Occipital lobe (tissue), 3 donors: ENCODE measurements at places on chromosomes 13 and 19.

- peak; percentile 12 for DNase-seq
Measured at GRCh38 chr13:112859817-112860190, 109.2 kb upstream of the MCF2L start.

GRCh38 chr13:75636436-75637180, 478 bp downstream of the LMO7 start:
- DNase-seq: peak; percentile 27

DNA sequence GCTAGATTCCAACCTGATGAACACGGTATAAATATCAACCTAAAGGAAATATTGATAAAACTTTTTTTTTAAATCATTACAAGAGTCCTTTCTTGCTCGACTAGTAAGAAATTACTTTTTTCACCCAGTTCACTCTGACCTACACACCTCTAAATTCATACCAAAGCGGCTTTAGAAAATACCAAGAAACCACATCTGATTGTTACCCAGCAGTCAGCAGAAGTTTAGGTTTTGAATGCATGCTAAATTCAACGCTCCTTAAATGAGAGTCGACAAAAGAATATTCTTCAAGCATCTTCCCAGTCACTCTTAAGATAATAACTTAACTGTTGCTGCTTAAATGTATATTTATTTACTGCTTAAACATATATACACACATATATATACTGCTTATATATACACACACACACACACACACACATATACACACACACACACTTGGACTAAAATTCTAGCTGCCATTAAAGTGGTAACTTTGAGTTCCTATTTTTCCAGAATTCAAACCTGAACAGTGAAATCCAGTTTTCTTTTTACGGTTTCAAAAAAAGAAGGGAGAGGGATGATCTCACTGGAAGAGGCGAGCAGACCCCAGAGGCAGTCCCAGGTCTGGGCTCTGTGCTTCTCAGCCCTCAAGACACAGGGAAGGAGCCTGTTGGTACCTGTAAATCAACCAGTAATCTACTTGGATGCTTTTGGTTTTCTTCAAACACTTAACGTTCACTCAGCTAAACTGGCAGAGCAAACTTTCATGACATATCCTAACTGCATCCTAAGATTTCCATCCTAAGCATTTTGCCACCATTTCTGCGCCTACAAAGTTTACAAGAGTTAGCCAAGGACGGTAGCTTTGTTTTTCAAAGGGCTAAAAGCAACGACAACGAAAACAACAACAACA, 1.7 kb downstream of the STK24 start:
- DNase-seq: no peak

GRCh38 chr19:1813192-1814182, 1.4 kb upstream of the ATP8B3 start:
- DNase-seq: no peak

DNA sequence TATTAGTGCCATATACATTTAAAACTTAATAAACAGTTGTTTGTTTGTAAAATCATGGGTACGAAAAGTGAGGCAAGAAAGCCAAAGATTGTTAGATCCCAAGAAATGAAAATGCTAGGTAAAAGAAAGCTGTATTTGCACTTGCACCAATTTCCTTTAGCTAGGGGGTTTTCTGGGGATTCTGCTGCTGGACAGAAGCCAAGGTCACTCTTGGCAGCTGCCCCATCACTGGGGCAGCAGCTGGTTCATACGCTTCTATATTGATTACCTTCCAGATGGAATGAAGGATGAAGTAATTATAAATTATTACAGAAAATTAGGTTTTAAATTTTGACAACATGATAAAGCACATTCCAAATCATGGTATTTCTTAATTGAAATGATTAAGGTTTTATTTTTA, 127.4 kb downstream of the SLITRK5 start:
- no peak for DNase-seq

DNA sequence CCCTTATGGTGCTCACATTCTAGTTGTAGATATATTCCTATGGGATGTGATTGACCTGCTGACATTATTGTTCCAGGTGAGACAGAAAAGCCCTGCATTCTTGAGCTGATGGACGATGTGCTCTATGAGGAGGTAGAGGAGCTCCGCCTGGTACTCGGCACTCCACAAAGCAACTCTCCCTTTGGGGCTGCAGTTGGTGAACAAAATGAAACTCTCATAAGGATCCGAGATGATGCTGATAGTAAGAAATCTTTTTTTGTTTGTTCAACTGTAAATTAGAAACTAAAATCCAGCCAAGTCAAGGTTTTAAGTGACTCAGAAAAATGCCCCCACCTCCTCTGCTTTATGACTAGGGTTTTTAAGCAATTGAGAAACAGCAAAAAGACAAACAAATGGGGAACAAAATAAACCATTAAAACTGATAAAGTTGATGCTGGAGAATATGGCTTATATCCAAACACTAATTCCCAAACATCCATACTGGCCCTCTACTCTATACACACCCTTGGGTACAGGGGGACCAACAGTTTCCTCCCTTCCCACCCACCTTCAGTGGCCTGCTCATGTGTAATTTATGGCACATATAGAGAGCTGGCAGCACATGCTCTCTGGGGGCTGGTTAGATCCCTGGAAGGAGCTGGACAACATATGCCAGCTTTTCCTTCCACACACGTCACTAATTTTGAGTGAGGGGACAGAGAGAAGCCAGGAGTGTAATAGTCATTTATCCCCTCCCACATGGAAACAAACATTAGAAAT, 139.6 kb downstream of the STOML3 start:
- DNase-seq: no peak

GRCh38 chr13:101893021-101893420, 440.5 kb downstream of the ITGBL1 start:
- no peak for DNase-seq

DNA sequence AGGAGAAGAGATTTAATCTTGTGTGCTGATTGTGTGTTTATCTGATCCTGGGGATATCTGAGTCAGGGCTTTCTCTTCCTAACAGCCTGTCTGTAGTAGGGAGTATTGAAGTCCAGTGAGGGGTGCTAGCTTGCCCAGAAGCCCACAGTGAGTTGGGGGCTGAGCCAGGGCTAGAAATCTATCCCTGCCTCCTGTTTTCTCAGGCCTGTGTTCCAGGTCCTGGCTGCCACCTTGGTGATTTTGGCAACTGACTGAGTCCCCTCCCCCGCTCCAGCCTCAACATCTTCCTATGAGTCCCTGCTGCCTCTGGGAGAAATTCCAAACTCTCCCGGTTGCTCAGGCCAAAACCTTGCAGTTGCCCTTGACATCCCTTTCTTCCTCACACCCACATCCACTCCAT, 7.7 kb upstream of the NOVA2 start:
- no peak for DNase-seq

DNA sequence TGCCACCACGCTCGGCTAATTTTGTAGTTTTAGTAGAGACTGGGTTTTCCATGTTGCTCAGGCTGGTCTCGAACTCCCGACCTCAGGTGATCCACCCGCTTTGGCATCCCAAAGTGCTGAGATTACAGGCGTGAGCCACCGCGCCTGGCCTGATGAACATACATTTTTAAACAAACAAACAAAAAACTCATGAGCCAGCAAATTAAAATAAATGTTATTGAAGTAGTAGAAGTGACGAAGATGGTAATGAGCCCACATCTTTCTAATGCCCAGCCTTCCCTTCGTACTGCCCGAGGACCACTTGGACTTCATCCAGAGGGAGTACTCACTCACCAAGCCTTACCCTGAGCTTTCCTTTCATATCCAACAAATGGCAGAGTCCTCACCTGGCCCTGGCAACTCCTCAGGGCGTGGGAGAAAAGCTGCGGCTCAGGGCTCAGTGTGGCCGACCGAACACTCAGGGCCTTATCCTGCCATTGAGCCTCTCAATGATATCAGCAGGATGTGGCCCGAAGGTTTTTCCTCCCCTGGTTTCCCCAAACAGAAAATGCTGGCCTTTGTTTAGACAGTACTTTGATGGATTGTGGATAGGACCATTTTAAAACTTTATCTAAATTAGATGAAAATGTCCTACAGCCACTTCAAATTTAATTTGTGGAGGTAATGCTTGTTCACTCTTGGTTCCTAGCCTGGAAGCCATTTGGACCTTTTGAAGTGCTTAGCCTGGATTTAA, 22.8 kb upstream of the ABCC4 start:
- no peak for DNase-seq

DNA sequence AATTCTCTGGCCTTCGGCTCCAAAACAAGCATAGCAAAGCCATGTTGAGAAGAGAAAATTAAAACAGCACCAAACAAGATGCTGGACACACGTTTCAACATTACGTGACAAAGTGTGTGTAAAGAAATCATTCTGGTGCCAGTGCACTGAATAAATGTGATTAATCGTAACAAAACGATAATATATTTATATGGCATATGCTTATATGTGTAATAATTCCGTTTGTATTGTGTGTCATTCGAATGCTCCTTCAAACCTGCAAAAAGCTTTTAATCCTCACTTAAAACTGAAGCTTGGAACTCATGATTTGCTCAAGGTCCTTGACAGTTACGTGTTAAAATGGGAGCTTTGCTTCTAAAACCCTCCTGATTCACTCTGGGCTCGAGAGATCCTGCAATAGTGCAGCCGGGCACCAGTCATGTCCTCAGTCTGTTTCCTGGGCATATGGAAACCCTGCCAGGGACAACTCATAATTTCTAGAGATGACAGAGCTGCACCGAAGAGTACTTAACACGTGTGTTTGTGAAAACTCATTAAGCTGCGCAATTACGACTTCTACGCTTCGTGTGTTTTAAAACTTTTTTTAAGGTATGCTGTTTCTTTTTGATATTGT, 731 bp upstream of the AKAP8L start:
- DNase-seq: no peak

DNA sequence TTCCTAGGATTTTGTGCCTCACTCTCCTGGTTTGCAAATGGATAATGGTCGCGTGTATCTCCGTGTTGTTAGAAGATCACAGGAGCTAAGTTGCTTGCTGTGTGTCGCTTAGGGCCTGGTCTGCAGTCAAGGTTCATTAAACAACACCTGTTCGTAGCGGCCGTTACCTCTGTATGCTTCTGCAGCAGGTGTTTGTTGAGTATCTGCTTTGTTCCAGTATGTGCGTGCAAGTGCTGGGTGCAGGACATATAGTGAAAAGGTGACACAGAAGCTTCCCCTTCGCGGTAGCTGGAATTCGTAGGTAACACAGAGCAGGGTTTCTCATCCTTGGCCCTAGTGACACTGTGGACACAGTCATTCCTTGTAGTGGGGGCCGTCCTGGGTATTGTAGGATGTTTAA, 5.4 kb downstream of the MED25 start:
- no peak for DNase-seq

DNA sequence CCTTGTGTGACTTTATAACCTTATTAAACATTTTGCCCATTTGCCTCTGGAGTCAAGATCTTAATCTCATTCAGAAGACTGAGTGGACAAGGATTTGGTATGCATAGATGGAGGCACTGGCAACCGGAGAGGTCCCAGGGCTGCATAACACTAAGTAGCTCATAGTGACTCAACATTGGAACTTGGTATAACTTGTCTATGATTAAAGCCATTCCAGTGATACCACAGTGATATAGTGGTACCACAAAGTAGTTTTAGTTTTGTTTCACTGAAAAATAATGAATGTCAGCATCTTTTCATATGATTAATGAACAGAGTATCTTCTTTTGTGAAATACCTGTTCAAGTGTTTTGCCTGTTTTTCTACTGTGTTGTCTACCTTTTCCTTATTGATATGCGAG, 26.4 kb downstream of the CDK8 start:
- DNase-seq: no peak

- DNase-seq: no peak
Measured at GRCh38 chr19:960020-960419, 24.1 kb upstream of the WDR18 start.

DNA sequence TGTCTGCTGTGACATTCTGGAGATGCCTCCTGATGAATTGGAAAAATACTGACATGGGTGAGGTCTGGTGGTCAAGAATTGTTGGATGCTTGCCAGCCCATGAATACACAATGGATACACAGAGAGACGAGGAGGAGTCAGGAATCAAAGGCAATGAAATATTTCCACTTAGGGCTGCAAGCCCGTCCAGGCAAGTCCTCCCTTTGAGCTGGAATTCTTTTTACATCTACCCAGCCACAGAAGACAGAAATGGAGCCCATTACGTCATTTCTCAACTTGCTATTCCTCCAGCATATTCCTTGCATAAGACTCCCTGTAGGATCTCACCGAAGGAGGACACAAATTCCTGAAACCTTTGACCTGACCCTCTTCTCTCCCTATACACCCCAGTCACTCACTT, 15.7 kb upstream of the IGFL4 start:
- no peak for DNase-seq

DNA sequence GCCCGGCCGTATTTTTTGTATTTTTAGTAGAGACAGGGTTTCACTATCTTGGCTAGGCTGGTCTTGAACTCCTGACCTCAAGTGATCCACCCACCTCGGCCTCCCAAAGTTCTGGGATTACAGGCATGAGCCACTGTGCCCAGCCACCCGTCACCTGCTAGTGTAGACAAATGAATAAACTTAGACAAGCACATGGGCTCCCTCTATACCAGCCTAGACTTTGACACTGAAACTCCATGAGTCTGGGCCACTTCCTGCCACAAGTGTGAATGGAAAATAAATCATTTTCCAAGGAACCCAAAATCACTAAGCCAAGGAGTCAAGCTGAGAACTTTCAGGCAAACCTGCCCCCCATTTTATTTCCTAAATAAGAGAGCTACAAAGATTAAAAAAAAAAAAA, 27.0 kb upstream of the TPT1 start:
- no peak for DNase-seq

- DNase-seq: no peak
Measured at GRCh38 chr19:7676854-7677253, at the start of gene MCEMP1. TSS of gene MCEMP1 (plus strand) at chr19:7677090. CDS start at chr19:7677121, 31 bp downstream.

- no peak for DNase-seq
Measured at GRCh38 chr13:73090116-73090822, 31.5 kb downstream of the KLF5 start.

DNA sequence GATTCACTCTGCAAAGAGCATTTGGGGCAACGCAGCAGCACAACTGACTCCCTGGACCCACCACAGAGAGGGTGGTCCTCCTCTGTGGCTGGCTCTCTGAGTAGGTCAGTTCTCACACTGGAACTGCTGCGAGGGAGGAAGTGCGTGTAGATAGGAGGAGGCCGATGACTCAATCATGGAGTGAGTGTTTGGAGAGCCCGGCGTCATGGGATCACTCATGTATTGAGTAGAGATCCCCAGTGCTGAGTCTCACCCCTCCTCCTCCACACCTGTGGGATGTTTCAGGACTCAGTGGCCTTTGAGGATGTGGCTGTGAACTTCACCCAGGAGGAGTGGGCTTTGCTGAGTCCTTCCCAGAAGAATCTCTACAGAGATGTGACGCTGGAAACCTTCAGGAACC, 8.9 kb downstream of the ZNF101 start:
- DNase-seq: no peak

- DNase-seq: no peak
Measured at GRCh38 chr13:19962894-19963293, 4.4 kb downstream of the ZMYM2 start.

- DNase-seq: no peak
Measured at GRCh38 chr19:9673912-9674662, 813 bp downstream of the ZNF562 start.

DNA sequence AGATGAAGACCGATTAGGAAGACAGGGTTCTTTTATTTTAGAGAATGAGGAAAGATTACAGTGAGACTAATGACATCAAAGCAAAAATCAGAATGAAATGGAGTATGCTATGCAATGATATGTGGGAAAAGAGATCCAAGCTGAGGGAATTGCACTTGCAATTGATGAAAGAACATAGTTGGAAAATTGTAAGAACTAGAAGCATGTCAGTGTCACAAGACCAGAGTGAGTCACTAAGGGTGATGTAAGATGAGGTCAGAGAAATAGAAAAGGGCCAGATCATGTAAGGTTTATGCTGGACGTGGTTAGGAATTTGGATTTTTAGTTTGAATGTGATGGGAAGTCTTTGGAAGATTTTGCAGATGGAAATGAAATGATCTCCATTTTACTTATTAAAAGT, 1937.3 kb downstream of the OLFM4 start:
- no peak for DNase-seq

GRCh38 chr19:43465468-43466120, at the start of gene LYPD3:
TSS of gene LYPD3 (minus strand) at chr19:43465608. CDS start at chr19:43465571, 37 bp downstream.
- DNase-seq: no peak
